Upper lobe of left lung (tissue), 6 donors: ENCODE measurements at places on chromosomes 16 and 17.

DNA sequence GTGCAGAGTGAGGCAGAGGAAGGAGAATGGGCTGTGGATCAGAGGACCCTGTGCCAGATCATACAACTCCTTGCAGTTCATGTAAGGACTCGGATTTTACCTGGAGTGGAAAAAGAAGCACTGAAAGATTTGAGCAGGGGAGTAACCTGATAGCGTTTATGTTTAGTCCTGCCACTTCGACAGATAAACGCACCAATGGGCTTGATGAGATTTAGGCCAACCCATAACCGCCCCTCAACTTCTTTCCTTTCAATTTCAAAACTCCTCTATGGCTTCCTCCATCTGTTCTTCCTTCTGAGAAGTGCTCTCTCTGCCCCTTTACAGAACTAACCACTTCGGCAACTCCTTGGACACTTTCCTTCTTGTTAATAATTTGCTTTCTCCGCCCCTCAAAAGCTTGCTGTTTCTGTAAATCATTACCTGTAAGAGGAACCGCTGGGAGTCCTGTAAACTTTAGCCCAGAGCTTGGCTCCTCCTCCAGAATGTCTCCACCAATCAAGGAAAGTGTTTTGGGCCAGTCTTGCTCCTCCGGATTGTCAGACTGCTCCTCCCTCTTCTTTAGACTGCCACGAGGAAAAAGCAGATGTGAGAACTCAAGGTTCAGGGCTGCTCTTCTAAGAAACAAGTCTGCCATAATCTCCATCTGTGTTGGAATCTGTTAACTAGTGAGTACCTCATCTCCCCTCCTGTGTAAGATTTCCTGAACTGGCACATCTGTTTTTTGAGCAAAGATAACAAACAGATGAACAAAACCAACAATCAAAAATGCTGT lies at the start of gene ACSM3:
Gene ACSM3 (plus strand): TSS at position 554 of the 772 bp plus-strand sequence. CDS start 6,021 bp downstream, outside the sequence.
- no peak for DNase-seq

DNA sequence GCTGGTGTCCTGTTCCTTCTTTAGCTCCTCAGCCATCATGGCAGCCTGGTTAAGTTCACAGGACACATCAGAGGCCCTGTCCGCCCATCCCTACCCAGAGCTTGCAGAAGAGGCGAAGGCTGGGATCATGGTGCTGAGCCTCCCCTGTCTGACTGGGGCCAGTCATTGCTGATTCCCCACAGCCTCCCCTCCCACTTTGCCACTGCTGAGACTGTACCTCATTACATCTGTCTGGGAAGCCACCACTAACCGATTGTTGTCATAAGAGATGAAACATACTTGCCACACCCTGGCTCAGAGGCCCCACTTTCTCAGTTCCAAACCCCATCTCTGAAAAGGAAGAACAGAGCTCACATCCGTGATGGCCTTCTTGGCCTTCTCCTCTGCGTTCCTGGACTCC lies 66.2 kb downstream of the MYH13 start:
- no peak for DNase-seq

GRCh38 chr17:63282455-63282854 lies 163.7 kb downstream of the CYB561 start:
- no peak for DNase-seq

DNA sequence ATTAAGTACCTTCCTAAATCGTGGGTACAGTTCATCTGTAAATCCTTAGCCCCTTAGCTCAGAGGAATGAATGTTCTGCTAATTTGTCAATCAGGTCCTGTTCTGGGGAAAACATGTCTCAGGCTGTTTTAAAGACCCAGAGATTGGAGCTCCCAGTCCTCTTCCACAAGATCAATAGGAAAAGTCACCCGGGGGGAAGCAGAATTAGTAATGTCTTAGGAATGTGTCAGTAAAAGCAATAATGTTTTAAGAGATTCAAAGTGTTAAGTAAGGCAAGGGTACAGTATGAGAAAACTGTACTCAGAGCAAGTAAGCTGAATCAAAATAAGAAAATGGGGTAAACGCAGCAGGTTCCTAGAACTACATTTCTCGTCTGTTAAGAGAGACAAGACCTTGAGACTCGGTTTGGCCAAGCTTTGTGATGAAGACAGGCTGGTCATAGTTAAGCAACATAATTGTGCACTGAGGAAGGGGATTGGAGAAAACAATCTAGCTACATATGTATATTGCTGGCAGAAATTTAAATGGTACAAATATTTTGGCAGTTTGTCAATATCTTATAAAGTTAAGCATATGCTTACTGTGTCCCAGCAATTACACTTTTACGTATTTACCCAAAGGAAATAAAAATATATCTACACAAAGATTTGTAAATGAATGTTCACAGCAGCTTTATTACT lies 192.9 kb upstream of the C17orf78 start:
- DNase-seq: no peak

GRCh38 chr16:21264571-21265036 lies 13.5 kb downstream of the CRYM start:
- no peak for DNase-seq

DNA sequence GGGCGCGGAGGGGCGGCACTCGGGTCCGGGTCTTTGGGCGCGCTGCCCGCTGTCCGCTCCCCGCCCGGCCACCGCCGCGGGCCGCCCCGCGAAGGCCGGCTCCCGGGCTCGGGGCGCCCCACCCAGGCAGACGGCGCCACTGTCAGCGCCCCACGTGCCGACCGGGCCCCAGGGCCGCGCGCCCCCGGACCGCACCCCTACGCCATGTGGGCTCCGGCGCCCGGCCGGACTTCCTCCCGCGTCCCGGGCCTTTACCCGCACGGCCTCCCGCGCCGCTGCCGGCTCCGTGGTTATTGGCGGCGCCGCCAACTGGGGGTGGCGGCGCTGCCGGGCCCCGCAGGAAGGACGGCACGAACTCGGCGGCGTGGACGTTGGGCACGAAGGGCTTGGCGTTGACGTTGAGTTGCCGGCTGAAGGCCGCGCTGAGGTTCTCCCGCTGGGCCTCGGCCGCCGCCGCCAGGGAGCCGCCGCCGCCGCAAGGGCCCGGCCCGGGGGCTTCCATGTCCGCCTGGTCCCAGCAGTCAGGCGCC lies 577 bp downstream of the GSPT1 start:
- DNase-seq: peak; percentile 92

DNA sequence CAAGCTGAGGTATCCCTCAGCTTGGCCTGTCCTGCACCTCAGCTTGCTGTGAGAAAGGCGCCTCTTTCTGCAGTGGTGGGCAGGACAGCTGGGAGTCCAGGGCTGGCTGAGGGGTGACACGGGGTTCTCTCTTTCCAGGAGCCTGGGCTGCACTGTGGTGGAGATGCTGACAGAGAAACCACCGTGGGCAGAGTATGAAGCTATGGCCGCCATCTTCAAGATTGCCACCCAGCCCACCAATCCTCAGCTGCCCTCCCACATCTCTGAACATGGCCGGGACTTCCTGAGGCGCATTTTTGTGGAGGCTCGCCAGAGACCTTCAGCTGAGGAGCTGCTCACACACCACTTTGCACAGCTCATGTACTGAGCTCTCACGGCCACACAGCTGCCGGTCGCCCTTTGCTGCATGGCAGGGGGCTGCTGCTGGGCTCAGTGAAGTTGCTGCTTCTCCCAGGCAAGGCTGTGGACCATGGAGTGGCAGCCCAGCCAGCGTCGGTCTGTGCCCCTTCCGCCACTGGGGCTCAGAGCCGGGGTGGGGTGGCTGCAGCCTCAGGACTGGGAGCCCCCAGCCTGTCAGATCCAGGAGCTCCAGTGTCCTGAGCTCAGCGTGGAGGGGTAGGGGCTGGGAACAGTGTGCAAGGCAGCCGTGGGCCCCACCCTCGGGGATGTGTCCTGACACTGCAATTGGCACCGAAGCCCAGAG lies 6.4 kb downstream of the LIMD2 start:
- DNase-seq: peak; percentile 66

- no peak for DNase-seq
Observed at GRCh38 chr17:29977836-29978235, 36.4 kb downstream of the EFCAB5 start.

- no peak for DNase-seq
Observed at GRCh38 chr17:33927732-33928133, 327.4 kb upstream of the CCL2 start.

- no peak for DNase-seq
Observed at GRCh38 chr16:82040296-82040695, 5.2 kb downstream of the HSD17B2 start.

- no peak for DNase-seq
Observed at GRCh38 chr16:68704232-68704867, 32.7 kb upstream of the CDH1 start.

DNA sequence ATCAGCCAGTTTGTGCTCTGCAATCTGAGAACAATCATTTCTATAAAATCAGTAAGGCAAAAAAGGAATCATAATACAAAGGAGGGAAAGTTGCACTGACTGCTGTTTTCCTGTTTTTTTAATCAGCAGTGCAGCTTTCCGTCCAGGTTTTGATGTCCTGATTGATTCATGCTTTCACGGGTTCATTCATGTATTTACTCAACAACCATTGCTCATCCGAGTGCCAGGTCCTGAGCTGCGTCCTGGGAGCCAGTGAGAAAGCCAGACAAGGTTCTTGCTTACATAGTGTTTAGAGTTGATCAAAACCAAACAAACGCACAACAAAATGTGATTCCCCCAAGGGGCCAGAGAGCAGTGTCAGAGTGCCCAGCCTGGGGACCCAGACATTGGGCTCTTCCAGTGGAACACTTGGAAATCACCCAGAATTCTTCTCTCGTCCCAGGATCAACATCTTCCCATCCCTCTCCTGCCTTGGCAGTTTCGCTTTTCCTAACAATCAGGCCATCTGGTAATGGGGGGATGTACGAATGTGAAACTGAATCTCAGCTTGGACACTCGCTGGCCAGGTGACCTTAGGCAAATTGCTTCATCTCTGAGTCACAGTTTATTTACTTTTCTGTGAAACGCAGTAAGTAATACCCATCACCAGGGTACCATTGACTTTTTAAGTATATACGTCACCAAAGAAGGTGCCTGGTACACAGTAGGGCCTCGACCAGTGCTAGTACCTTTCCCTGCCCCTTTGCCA lies 13.3 kb upstream of the C1QL1 start:
- no peak for DNase-seq

DNA sequence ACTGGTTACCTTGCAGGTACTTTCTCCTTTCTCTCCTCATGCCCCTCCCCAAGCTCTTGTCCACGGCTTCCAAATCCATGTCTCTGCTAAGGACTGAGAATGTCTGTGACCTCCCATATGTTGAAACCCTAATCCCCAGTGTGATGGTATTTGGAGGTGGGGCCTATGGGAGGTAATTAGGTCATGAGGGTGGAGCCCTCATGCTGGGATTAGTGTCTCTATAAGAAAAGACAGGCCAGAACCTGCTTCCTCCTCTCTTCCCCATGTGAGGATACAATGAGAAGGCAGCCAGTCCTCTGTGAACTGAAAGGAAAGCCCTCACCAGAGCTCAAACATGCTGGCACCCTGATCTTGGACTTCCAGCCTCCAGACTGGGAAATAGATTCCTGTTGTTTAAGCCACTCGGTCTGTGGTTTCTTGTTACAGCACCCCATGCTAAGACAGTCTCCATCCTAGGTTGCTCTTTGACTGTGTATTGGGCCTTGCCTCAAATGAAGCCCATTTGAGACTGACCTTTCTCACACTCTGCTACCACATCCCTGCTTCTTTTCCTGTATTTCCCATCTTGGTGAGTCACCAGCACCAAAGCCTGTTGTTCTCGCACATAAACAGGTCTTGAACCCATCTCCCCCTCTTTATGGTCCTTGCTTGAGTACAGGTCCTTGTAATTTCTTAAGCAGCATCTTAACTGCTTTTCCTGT lies 135.0 kb downstream of the CDK5R1 start:
- no peak for DNase-seq

DNA sequence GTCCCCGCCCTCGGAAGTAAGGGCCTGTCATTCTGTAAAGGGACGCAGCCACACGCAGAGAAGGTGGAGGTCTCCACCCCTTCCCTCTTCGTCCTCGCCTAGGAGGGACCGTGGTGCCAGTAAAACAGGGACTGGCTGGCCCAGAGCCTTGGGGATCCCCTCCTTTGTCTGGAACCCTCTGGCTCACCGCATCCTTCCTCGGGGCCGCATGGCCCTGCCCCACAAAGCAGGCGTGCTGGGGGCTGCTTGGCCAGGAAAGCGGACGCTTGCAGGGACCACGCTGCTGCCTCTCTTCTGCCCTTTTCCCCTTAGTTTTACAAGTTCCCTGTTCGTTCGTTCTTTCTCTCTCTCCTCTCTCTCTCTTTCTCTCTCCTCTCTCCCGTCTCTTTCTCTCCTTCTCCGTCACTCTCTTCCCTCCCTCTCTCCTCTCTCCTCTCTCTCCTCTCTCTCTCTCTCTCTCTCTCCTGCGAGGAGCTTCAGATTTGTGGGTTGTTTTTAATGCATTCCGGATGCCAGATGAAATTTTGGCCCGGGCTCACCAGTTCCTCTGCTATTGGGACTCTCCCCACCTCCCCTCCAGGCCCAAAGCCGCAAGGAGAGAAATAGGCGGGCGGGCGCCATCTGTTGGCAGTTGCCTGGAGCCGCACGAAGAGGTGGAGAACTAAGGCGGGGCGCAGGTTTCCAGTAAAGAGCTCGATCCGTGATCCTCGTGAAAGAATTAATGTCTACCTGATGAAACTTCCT lies 35.1 kb upstream of the CDRT4 start:
- DNase-seq: peak; percentile 89

- DNase-seq: peak; percentile 74
Observed at GRCh38 chr16:4505356-4506147, 29.4 kb downstream of the HMOX2 start.

- DNase-seq: no peak
Observed at GRCh38 chr16:28103516-28104170, 40.1 kb upstream of the GSG1L start.

DNA sequence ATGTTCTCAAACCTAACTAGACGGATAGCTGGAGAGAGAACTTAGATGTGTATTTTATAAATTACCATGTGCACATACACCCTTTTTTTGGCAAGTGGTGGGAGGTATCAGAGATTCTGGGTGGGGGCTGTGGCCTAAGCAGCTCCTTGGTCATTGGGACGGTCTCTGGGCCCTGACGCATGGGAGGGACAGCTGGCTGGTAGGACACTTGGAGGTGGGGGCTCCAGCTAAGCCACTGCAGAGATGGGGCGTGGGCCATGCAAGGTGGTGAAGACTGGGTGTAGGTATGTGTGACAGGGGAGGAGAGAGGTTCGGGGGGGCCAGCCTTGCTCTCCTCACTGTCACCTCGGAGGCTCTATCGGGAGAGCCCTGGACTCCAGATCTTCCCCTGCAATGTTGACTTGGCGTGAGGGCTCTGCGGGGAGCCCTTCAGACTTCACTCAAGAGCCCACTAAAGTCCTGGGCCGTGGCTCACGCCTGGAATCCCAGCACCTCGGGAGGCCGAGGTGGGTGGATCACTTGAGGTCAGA lies 17.1 kb downstream of the C1QTNF1 start:
- no peak for DNase-seq

DNA sequence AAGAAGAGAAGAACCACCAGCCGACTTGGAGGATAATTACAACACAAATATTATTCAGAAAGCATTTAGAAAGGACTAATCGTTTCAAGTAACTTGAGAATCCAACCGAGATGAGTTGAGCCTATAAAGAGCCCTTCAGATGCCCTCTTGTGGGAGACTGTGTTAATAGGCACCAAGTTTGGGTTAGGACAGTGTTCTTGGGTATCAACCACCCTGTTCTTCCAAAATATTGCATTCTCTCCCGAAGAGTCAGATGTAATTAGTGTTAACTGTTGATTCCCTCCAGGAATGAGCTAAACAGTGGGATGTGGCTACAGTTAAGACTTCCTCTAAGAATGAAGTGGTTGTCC lies 87.8 kb upstream of the NOL11 start:
- DNase-seq: no peak

GRCh38 chr17:17510456-17511292 lies 14.5 kb upstream of the RASD1 start:
- no peak for DNase-seq
